Skeletal muscle tissue (tissue), 5 donors: ENCODE measurements at places on chromosomes 1 and 21. TPM values are rescaled to one million over a fixed set of nuclear protein-coding genes. Genes with fewer than 3 reads are reported as not detected.

Gene SHE
- 8.4 TPM for total RNA-seq

Gene GJA8
- not detected for total RNA-seq

Gene TRNP1
- under 0.01 TPM for total RNA-seq

Gene MAB21L3
- not detected for total RNA-seq

Gene MYOC
- total RNA-seq: 5.2 TPM

Gene ANGPTL3
- total RNA-seq: not detected

Gene LRRN2
- total RNA-seq: 2.1 TPM

Gene DCDC2B
- total RNA-seq: not detected

Gene TTC22
- not detected for total RNA-seq

Gene PPM1J
- 1.0 TPM for total RNA-seq

Gene CELA3A
- total RNA-seq: not detected

Gene GBP4
- 3.7 TPM for total RNA-seq

Gene PSRC1
- total RNA-seq: 1.6 TPM

Gene SMCP
- not detected for total RNA-seq

Gene ABCD3
- 31.8 TPM for total RNA-seq

Gene SYT14
- under 0.01 TPM for total RNA-seq

Gene TNNI3K
- 2.1 TPM for total RNA-seq

Gene HSPA6
- 0.52 TPM for total RNA-seq

Gene HCRTR1
- total RNA-seq: not detected

Gene SPRR2A
- total RNA-seq: not detected

Gene ANXA9
- not detected for total RNA-seq

Gene CELSR2
- 1.6 TPM for total RNA-seq

Gene SLAMF9
- total RNA-seq: not detected

Gene RXFP4
- total RNA-seq: not detected

Gene NBPF4
- not detected for total RNA-seq

Gene LINGO4
- total RNA-seq: under 0.01 TPM

Gene RNF186
- not detected for total RNA-seq

Gene REN
- total RNA-seq: not detected

Gene WNT9A
- 2.1 TPM for total RNA-seq
